ENCODE measurements at places on chromosomes 1 and 21. TPM values are rescaled to one million over a fixed set of nuclear protein-coding genes. Genes with fewer than 3 reads are reported as not detected.

ATP1A4 gene
- total RNA-seq, result 0.44 TPM

USH2A gene
- total RNA-seq, result 0.40 TPM

PGBD5 gene
- 10.3 TPM for total RNA-seq

CHI3L1 gene
- 0.13 TPM for total RNA-seq

- DNase-seq, result no peak
These were observed 22.6 kb downstream of the STX12 start for GRCh38 chr1:27795601-27796000.

GRCh38 chr1:245205864-245206263 is 51.1 kb downstream of the KIF26B start:
- no peak for DNase-seq

DNA sequence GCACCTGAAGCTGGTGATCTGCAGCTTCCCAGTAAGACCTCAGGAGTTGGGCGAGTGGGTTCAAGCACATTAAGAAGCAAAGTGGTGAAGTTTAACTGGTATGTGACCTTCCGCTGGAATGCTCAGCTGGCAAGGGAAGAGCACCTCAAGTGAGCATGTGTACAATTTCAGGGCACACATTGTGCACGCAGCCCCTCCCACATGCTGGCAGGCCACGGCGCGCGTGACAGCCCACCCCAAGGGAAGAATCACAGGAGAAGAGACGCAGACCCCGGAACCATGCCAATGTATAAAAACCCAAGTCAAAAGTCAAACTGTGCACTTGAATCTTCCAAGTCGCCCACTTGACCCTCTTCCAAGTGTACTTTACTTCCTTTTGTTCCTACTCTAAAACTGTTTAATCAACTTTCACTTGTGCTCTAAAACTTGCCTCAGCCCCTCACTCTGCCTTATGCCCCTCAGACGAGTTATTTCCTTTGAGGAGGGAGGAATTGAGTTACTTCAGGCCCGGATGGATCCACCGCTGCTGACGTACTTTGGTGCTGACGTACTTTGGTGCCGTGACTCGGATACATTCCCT is 20.0 kb downstream of the LRRC3 start:
- no peak for DNase-seq

DNA sequence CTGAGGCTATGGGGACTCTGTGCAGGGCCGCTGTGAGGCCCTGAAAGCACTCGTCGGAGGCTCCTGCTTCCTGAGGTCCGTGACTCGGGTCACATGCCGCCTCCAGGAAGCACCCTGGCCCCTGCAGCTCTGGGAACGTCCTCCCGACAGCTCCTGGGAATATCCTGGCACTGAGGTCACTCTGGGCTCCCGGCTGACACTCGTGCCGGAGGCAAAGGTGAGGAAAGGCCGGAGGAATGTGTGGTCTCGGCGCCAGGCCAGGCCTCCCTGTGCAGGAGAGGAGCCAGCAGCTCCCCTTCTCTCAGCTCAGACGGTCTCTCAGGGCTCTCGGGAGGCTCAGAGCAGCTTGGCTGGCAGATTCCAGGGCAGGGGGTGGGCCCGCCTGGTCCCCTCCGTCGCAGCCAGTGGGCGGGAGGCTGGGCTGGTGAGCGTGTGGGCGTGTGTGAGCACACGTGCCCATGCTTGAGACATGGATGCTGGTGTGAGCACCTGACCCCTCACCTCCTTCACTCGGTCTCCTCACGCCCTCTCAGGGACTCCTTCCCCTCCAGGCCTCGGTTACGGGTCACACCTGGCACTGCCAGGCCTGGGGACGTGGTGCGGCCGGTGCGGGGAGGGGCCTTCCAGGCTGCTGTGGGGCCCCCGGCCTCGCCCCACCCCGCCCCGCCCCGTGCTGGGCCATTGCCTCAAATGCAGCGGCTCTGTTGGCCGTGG is 5.5 kb upstream of the RNF223 start:
- DNase-seq, result peak; percentile 70

- peak; percentile 86 for DNase-seq
These were observed 16.6 kb upstream of the RNF19B start for GRCh38 chr1:32981003-32981901.

DNA sequence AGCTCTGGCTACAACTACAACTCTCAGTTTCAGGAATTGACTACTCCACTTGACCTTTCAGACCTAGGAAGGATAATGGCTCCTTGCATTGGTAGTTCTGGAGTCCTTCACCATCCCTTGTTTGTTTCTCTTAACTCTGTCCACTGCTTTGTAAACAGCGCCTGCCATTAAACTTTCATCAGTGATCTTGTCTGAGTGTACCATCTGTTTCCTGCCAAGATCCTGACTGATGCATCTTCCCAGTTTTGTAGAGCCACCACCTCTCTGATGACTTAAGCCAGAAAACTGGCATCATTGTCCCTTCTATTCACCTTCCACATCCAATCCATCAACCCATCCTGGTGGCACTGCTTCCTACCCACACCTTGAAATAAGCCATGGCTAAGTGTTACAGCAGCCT is 15.2 kb downstream of the MAP10 start:
- DNase-seq, result no peak

Data from muscle of leg (tissue), 16 donors.